Activated naive CD4-positive, alpha-beta T cell (primary cell): ENCODE measurements at places on chromosomes 7 and 10.

DNA sequence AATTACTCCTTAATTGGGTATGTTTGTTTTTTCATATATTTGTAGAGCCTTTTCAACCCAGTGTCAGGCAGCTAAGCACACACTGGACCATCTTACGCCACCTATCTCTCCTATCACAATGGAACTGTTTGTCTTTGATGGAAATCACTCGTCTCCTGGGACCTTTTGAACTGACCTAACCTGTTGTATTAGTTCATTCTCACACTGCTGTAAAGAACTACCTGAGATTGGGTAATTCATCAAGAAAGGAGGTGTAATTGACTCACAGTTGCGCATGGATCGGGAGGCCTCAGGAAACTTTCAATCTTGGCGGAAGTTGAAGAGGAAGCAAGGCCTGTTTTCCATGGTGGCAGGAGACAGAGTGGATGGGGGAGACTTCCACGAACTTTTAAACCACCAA, 182.0 kb downstream of the TCERG1L start:
- DNase-seq, result no peak

GRCh38 chr7:8360564-8361153, 72.8 kb upstream of the NXPH1 start:
- no peak for DNase-seq

DNA sequence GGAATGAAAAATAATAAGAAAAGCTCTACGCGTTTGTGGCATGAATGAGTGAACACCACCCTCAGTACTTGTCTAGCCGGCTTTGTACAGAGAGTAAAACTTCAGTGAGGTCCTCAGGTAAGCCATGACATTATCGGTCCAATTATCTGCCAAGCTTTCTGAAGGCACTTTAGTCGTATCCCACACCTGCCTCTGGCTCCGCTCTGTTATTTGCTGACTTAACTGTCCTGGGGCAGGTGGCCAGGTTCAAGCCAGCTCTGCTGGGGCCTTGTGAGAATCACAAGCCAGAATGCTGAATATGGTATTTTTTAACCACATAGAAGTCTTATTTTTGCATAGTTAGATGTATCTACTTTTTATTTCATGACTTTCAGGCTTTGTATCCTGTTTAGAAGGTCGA, 66.0 kb upstream of the FHIP2A start:
- no peak for DNase-seq

DNA sequence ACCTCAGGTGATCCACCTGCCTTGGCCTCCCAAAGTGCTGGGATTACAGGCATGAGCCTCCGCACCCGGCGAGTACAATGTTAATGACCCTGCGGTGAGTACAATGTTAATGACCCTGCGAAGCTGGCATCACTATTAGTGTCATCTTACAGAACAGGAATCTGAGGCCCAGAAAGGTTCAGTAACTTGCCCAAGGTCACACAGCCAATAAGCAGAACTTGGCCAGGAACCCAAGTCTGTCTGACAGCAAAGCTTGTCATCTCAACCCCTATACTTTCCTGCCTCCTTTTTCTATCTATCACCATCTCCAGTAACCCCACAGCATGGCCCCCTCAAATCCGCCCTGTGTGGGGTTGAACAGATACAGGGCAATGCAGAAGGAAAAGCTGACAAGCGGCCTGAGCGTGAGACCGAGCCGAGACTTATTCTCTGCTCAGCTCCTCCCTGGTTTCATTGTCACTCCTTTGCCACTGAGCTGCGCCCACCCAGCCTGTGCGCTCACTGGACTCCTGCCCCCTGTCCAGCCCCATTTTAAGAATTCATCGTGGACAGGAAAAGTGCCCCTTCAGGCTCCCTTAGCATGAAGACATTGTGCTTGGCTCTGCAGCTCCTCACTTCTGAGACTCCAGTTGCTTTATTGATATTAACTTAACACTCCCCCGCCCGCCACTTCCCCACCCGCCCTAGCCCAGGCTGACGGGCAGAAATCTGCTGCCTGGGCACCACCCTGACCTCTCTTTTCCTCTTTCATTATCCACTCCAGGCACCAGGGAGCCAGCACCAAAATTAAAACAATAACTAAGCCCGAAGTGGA, 58.1 kb upstream of the LBX1 start:
- no peak for DNase-seq

DNA sequence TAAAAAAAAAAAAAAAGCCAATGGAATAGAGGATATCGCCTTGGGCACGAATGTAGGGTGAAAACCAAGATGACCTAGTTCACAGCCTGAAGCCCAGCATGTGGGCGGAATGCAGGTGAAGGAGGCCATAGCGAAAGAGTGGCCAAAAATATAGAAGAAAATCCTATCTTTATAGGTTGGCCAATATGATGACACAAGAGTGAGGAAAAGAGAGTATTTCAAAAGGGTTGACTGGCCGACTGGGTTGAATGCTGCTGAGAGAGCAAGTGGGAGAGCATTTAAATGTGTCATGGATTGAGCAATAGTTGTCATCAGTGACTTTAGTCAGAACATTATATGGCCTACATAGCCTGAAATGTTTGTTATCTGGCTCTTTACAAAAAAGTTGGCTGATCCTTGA, 17.2 kb upstream of the GLI3 start:
- DNase-seq, result no peak

DNA sequence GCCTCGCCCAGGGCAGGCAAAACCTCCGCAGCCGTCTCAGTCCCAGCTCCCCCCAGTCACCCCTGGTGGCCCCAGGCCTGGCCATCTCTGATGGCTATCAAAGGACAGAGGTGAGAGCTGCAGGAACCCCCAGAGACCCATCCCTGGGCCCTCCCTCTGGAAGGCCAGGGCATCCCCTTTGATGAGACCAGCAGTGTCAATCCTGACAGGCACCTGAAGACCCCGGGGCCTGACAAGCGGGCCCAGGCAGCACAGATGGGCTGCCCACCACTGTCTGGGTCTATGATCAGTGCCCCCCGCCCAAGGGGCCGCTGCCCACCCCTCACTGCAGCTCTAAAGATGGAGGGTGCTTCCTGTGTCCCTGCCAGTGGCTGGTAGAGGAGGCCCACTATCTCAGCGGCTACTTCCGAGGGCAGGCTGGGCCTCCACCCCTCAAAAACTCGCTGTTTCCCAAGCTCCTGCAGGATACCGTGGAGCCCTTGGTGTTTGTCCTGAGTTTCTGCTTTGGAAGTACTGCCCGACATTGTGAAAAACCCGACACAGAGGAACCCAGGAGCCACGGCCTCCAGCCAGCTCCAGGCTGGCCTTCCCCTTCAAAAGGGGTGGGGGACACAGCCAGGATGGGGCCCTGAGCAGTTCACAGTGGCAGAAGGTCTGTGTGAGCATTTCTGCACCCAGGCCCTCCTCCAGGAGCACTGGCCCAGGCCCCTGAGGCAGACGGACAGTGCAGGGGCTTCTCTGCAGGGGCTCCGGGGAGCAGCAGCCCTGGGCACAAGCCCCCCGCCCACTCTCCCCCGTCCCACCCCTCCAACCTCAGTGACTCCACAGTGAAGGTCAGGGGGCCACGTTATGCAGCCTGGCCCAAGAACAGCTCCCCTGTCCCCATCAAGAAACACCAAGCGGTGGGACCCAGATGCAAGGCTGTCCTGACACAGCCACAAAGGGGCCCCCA, 99.2 kb downstream of the PDGFA start:
- no peak for DNase-seq

DNA sequence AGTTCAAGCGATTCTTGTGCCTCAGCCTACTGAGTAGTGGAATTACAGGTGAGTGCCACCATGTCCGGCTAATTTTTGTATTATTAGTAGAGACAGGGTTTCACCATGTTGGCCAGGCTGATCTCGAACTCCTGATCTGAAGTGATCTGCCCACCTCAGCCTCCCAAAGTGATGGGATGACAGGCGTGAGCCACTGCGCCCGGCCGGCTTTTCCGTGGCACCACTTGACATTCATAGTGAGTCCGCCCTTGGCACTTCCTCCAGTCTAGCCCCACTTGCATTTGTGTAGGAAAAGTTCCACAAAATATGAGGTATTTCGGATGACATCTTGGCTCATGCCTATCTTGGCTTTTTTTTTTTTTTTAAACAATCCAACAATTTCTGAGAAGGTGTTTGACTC, 128.1 kb upstream of the ACBD5 start:
- DNase-seq, result no peak
